Activated T-cell treated with anti-CD3 and anti-CD28 coated beads, Interleukin-2, amount 50 U/mL, for 72 hours (primary cell): ENCODE measurements at places on chromosomes 13 and 19. TPM values are rescaled to one million over a fixed set of nuclear protein-coding genes. Genes with fewer than 3 reads are reported as not detected.

NLRP11 gene
- not detected for total RNA-seq

ZIC5 gene
- not detected for total RNA-seq

AMER2 gene
- not detected for total RNA-seq

CCNE1 gene
- total RNA-seq: 39.3 TPM

NANOS3 gene
- 3.1 TPM for total RNA-seq

LGI4 gene
- total RNA-seq: 1.00 TPM

GJB6 gene
- total RNA-seq: 4.0 TPM

DNA sequence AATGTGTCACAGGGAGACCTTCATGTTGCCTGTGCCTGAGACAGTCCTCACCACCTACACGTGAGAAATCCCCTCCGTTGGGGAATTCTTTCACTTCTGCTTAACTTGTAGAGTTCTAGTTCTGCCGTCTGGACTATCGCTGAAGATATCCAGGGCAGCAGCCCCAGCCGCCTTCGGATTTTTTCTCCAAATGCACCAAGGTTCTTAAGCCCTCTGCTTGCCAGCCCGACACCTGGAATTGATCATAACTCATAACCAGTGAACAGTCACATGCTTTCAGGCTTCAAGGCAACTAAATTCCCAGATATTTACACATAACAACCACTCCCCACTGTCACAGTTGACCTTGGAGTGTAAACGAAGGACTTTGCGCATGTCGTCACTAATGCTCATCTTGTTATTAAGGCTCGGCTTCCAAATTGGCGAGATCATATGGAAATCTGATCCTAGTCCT lies 114.4 kb downstream of the RAB20 start:
- DNase-seq: no peak

GRCh38 chr19:45752639-45753038 lies 16.4 kb downstream of the SIX5 start:
- DNase-seq: no peak

DNA sequence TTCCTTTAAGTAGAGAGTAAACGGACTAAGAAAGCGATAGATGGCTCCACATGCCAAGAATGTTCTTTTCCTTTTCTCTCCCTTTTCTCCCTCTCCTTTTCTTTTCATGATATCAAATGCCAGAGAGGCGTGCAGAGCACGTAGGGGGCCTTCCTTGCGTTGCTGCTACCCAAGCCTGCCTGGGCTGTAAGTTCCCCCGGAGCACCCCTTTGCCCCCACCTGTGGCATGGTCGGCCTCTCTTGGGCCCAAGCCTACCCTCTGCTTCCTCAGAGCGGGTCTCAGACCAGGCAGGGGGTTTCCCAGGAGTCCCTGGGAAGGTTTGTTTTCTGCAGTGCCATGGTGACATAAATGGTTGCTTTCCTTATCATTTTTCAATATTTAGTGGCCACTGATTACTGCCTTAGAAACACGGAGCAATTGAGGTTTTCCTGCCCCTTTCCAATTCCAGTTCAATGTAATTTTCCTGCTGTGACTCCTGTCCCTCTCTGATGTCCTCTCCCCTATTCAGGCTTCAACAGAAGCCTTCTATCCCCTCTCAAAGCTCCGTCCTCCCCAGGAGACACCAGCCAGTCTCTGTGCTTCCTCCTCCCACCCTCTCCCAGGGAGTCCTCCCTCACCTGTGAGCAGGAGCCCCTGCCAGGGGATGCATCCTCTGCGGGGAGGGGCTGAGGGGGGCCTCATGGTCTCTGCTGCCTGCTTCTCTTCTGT lies 22.6 kb upstream of the CD177 start:
- no peak for DNase-seq

- DNase-seq: no peak
These were observed 28.7 kb upstream of the FAM216B start for GRCh38 chr13:42752731-42753130.

DNA sequence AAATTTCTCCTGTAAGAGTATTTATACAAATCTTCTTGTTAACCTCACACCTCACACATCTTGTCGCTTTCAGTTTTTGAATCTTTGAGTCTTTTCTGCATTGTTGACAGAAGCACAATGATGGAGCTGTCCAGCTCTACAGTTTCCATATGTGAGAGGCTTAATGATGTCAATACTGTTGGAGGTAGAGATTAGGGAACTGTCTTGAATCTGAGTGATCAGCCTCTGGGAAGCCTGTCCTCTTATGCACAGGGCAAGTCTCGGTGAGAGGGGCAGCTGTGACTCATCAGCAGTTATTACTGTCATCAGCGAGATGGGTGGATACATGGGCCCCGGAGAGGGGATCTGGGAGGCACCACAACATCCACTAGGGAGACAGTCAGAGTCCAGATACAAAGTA lies 4.6 kb upstream of the ITGBL1 start:
- no peak for DNase-seq

DNA sequence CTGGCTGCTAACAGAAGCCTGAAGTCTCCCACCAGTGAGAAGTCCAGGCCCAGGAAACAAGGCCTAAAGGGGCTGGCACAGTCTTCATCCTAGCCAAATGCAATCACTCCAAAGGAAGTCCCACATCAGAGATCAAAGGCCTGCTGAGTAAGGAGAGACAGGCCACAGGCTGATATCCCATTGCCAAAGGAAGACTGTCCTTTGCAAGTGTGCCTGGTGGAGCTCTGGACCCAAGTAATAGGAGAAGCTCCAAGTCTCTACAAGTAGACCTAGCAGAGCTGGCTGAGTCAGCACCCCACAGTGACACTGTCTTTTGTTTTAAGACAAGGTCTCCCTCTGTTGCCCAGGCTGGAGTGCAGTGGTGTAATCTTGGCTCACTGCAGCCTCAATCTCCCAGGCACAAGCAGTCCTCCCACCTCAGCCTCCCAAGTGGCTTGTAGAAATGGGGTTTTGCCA lies 4.5 kb downstream of the DBP start:
- DNase-seq: no peak

DNA sequence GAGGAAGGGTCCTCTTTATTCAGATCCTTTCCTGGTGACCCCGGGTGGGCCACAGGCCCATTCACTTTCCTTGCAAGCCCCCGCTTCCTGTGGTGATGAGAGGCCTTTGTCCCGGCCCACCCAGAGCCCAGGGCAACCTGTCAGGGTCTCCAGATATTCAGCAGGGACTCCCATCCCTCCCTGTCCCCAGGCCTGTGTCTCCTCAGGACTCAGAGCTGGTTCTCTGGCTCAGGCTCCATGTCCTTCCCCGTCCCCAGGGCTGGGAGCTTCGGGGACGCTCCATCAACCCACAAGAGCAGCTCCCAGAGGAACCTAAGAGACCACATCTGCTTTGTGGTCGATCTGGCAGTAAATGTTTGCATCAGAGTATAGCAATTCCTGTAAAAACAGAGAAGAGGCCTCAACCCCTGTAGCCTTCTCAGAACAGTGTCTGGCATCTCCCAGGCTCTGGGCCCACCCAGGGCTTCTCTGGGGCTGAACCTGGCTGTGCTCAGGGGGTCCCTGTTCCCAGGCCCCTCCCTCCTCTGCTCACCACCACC lies 7.8 kb downstream of the CEACAM4 start:
- DNase-seq: no peak

DNA sequence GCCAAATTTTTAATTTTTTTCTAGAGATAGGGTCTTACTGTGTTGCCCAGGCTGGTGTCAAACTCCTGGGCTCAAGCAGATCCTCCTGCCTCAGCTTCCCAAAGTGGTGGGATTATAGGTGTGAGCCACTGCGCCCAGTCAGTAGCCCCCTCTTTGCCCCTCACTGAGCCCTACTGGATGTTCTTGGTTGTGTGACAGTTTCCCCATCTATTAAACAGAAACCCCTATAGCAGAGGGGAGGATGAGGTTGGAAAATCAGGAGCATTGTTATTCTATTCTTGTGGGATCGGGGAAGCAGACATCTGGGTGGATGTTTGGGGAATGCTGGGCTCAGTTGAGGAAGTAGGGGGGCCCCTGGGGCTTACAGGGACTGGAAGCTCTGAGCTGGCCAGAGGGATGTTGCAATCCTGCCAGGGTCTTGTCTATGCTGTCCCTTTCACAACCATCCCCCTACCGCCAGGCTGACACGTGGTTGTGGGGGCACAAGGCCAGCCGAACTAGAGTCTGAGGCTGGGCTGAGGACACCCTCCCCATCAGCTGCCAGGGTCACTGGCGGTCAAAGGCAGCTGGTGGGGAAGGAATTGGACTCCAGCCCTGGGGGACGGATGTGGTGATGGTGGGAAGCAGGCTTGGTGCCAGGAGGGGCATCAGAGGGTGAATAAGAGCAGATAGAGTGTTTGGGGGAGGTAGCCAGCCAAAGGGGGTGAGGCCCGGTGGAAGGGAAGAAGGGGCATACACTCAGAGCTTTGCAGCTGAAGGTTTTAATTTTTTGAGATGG lies 10.9 kb downstream of the APOC1 start:
- DNase-seq: no peak

GRCh38 chr13:83332751-83333150 lies 549.5 kb downstream of the SLITRK1 start:
- no peak for DNase-seq

GRCh38 chr19:40599331-40599901 lies 1.8 kb upstream of the LTBP4 start:
- peak; percentile 21 for DNase-seq

- DNase-seq: no peak
These were observed 3.0 kb downstream of the GAS6 start for GRCh38 chr13:113860665-113861432.
